H1 (cell line): ENCODE measurements at places on chromosomes 1 and 21.

DNA sequence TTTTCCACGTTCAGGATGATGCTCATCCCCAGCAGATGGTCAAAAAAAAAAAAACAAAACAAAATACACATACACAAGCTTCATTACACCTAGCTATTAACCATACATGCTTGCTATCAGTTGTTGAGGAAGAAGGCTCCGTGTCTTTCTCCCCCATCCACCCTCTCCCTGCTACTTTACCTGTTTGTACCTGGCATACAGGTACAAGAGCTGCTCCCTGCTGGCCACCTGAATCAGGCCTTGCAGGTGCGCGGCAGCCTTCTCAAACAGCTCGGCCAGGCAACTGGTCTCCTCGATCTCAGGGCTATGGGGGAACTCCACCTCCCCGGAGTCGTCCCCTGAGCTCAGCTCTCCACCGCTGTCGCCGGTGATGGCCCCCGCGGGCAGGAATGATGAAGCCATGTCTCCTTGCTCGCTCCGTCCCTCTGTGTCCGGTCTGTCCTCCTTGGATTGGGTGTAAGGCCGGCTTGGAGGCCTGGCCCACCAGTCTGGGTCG lies 464 bp downstream of the ACBD6 start:
- H3K36me3 ChIP-seq: peaks cover 2% of the 10 kb centered on the region; the same call in 1 of the 2 replicates
- H3K4me3 ChIP-seq: peak overlapping the region; percentile 82
- peaks cover 4% of the 10 kb centered on the region for H3K27me3 ChIP-seq
- no peaks in the 10 kb centered on the region for H3K4me1 ChIP-seq
- peak overlapping the region; percentile 92 for H3K27ac ChIP-seq

DNA sequence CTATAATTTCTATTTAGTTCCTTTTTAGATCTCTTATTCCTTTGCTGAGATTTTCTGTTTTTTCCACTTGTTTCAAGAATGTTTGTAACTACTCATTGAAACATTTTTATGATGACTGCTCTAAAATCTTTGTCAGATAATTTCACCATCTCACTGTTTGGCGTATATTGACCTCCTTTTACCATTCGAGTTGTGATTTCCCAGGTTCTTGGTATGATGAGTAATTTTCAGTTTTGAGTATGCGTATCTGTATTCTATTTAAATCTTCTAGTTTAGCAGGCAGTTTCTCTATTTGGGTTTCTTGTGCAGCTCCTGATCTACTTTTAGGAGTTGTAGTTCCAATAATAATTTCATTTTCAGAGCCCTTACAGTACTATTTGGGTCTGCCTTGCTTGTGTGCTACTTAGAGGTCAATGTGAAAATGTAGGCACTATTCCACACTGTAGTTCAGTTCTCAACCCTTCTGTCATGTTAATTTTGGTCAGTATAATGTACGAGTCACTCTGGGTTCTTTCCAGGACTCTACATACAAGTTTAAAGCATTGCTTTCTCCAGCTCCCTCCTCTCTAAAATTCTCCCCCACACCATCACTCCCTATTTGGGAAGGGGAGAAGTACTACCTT lies 115.5 kb downstream of the ACBD6 start:
- no peak for DNase-seq
- H3K36me3 ChIP-seq: no peaks in the 10 kb centered on the region
- no peak overlapping the region for H3K27ac ChIP-seq
- H3K4me3 ChIP-seq: no peak overlapping the region
- H3K4me1 ChIP-seq: no peaks in the 10 kb centered on the region
- H3K27me3 ChIP-seq: no peaks in the 10 kb centered on the region

DNA sequence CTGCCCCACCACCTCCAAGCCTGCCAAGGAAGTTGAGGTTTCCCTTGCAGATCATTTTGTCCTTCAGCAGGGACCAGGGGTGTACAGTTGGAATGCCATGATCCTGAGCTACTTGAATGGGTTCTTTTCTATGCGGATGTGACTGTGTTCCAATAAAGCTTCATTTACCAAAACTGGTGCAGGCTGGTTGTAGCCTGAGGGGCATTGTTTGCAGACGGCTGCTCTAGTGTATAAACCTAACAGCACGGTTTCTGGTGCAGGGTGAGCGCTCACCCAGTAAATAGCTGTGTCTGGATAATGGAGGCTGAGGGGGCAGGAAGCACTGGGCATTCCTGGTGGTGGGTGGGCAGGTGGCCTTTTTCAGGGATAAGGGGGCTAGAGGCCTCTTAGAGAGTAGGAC lies 72.7 kb upstream of the ACTL8 start:
- H3K4me3 ChIP-seq: no peak overlapping the region
- H3K4me1 ChIP-seq: peaks cover 6% of the 10 kb centered on the region; the same call in 1 of the 2 replicates
- H3K27me3 ChIP-seq: no peaks in the 10 kb centered on the region
- no peak overlapping the region for H3K27ac ChIP-seq
- 0 out of 2 replicates have a peak, but pooled peaks cover under 1% of the 10 kb centered on the region for H3K36me3 ChIP-seq

DNA sequence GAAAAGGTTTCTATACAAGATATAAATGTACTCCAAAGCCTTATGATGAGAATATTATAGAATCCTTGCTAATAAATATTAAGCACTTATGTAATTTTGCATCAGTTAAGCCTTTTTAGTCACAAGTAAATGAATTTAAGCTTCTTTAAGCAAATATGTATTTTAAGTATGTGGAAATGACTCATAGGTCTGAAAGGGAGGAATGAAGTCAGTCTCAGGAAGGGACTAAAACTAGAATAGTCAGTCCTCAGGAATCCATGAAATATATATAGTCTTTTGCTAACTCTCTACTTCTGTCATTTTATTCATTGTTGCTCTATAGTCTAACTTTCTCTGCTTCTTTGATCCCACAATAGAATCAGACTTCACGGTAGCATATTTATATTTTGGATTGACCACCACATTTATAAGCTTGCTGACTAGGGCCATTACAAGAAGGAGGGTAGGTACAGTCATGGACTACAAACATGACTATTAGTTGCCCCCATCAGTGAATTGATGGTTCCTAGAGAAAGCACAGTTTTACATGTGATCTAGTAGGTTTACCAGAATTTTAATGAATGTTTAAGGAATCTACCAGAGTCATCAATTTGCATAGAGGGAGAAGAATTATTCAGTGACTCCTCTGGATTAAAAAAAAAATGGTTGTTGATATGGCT lies 20.2 kb upstream of the RABGGTB start:
- H3K4me3 ChIP-seq: no peak overlapping the region
- no peak for DNase-seq
- no peaks in the 10 kb centered on the region for H3K27me3 ChIP-seq
- H3K4me1 ChIP-seq: no peaks in the 10 kb centered on the region

DNA sequence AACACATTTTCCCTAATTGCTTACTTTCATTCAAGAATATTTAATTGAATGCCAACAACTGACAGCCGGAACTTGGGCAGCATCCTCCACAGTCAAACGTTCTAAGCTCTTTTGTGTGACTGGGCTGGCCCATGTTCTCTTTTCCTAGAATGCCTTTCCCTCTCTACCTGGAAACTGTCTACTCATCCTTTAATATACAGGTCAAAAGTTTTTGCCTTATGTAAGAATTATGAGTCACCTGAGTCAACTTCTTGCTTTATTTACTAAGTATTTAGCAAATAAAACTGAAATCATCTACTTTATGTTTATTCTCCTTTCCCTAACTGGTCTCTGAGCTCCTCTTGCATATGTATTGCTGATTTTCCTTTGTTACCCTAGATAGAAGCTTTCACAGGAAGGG lies 172.2 kb downstream of the CHRM3 start:
- H3K27me3 ChIP-seq: no peaks in the 10 kb centered on the region
- no peak overlapping the region for H3K27ac ChIP-seq
- DNase-seq: no peak
- H3K4me1 ChIP-seq: peaks cover 8% of the 10 kb centered on the region
- no peaks in the 10 kb centered on the region for H3K36me3 ChIP-seq
- no peak overlapping the region for H3K4me3 ChIP-seq
